SK-MEL-5 (cell line): ENCODE measurements at places on chromosomes 5 and 9. TPM values are rescaled to one million over a fixed set of nuclear protein-coding genes. Genes with fewer than 3 reads are reported as not detected.

The C5orf24 gene
- total RNA-seq: 41.7 and 42.2 TPM in 2 replicates

The PAIP2 gene
- total RNA-seq: 84.1 and 98.7 TPM in 2 replicates

The CBY3 gene
- total RNA-seq: not detected in 2 replicates

The LMAN2 gene
- 273 and 299 TPM in 2 replicates for total RNA-seq

The LRRC19 gene
- not detected in 2 replicates for total RNA-seq

The RIC1 gene
- 14.7 and 15.2 TPM in 2 replicates for total RNA-seq

The SLIT3 gene
- 0.40 and 0.63 TPM in 2 replicates for total RNA-seq
